ENCODE measurements at places on chromosomes 7 and 10. TPM values are rescaled to one million over a fixed set of nuclear protein-coding genes. Genes with fewer than 3 reads are reported as not detected.

The OR6B1 gene
- total RNA-seq, result not detected

The LMOD2 gene
- not detected for total RNA-seq

The CLEC5A gene
- total RNA-seq, result not detected

The FAM241B gene
- 13.0 TPM for total RNA-seq

The TFEC gene
- total RNA-seq, result not detected

The CTAGE6 gene
- total RNA-seq, result not detected

The PRTFDC1 gene
- total RNA-seq, result 12.3 TPM

The PRKAR2B gene
- total RNA-seq, result 2.9 TPM

The GRK5 gene
- total RNA-seq, result 5.3 TPM

GRCh38 chr7:101125989-101126650 is 784 bp upstream of the SERPINE1 start:
- H3K4me3 ChIP-seq, result no peak overlapping the region
- H3K36me3 ChIP-seq, result no peaks in the 10 kb centered on the region
- H3K4me1 ChIP-seq, result peaks cover 78% of the 10 kb centered on the region
- H3K27ac ChIP-seq, result peak overlapping the region; percentile 99
- DNase-seq, result peak; percentile 94
- no peaks in the 10 kb centered on the region for H3K27me3 ChIP-seq

DNA sequence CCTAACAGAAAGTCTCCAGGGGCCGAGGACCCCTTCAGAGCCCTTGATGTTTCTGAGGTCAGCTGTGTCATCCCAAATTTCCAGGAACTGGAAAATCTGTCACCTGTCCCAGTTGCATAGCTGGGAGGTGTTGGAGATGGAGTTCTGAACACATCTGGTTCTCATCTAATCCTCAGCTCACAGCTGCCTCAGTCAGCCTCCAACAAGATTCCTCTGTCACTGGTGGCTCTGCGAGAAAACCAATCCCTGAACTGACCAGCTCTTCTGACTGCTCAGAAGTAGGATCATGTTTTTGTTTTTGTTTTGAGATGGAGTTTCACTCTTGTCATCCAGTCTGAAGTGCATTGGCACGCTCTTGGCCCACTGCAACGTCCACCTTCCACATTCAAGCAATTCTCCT is 37.6 kb upstream of the MYL10 start:
- H3K4me1 ChIP-seq, result no peaks in the 10 kb centered on the region
- no peak overlapping the region for H3K27ac ChIP-seq
- no peak for DNase-seq
- no peaks in the 10 kb centered on the region for H3K36me3 ChIP-seq

DNA sequence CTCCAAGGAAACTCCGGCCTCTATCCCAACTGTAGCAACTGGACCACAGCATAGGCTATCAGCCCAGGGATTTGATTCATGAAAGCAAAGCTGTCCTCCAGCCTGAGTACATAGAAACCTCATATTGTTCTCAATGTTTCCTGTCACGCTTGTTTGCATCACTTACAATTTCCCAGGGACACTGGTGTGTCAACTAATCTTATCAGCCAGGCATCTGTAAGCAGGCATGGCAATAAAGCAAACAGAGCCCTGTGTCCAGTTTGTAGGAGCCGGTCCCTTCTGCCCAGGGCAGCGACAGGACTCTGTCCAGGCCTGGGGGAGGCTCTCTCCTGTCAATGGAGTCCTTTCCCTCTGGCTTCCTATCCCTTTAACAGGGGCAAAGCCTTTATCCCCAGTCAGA is 23.0 kb upstream of the CDHR3 start:
- no peaks in the 10 kb centered on the region for H3K36me3 ChIP-seq
- H3K27me3 ChIP-seq, result no peaks in the 10 kb centered on the region
- no peak for DNase-seq
- H3K4me3 ChIP-seq, result no peak overlapping the region
- no peaks in the 10 kb centered on the region for H3K4me1 ChIP-seq

- H3K27ac ChIP-seq, result no peak overlapping the region
- peaks cover 100% of the 10 kb centered on the region for H3K27me3 ChIP-seq
- no peak overlapping the region for H3K4me3 ChIP-seq
- no peak for DNase-seq
Measured at GRCh38 chr7:157573244-157573643, 236.4 kb downstream of the DNAJB6 start.

GRCh38 chr7:66207540-66207939 is 2.4 kb downstream of the TPST1 start:
- no peak for DNase-seq
- no peaks in the 10 kb centered on the region for H3K36me3 ChIP-seq
- no peaks in the 10 kb centered on the region for H3K27me3 ChIP-seq
- H3K4me3 ChIP-seq, result no peak overlapping the region
- peaks cover 5% of the 10 kb centered on the region for H3K4me1 ChIP-seq

GRCh38 chr7:55485501-55486191 is 86.7 kb downstream of the VOPP1 start:
- no peak for DNase-seq
- H3K4me3 ChIP-seq, result no peak overlapping the region
- H3K27me3 ChIP-seq, result no peaks in the 10 kb centered on the region

GRCh38 chr7:119177863-119178262 is 953.4 kb downstream of the ANKRD7 start:
- H3K27ac ChIP-seq, result no peak overlapping the region
- no peaks in the 10 kb centered on the region for H3K36me3 ChIP-seq
- no peak overlapping the region for H3K4me3 ChIP-seq
- H3K4me1 ChIP-seq, result no peaks in the 10 kb centered on the region
- no peak for DNase-seq
- H3K27me3 ChIP-seq, result no peaks in the 10 kb centered on the region

GRCh38 chr10:34124522-34125035 is 690.5 kb downstream of the PARD3 start:
- peak overlapping the region; percentile 23 for H3K4me3 ChIP-seq
- H3K4me1 ChIP-seq, result peaks cover 15% of the 10 kb centered on the region
- DNase-seq, result peak; percentile 80
- no peaks in the 10 kb centered on the region for H3K36me3 ChIP-seq
- H3K27me3 ChIP-seq, result no peaks in the 10 kb centered on the region

DNA sequence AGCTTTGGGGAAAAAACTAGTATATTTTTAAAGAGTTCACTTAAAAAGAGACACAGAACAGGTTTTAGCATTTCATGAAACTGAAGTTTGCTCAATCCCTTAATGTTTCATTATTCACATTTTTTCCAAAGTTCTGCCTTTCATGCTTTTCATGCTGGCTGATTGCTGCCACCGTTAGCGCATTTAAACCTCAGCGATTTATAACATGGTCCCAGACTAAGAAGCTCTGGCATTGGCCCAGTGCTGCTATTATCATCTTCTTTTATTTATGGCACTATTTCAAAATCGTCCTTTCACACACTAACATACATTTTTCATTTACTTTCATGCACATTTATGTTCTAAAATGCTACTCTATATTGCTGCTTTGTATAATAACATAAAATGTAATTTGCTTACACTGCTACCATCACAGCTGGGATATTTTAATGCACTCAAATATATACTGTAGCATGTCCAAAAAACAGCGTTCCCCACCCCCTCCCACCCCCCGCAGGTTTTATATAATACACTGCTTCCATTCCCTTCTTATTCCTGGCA is 141.9 kb downstream of the MPP7 start:
- H3K27ac ChIP-seq, result no peak overlapping the region
- DNase-seq, result no peak
- H3K4me1 ChIP-seq, result no peaks in the 10 kb centered on the region
- H3K27me3 ChIP-seq, result no peaks in the 10 kb centered on the region
- no peak overlapping the region for H3K4me3 ChIP-seq
- H3K36me3 ChIP-seq, result no peaks in the 10 kb centered on the region

- H3K27ac ChIP-seq, result peak overlapping the region; percentile 65
- H3K36me3 ChIP-seq, result no peaks in the 10 kb centered on the region
- no peaks in the 10 kb centered on the region for H3K27me3 ChIP-seq
- H3K4me3 ChIP-seq, result no peak overlapping the region
- DNase-seq, result peak; percentile 54
Measured at GRCh38 chr7:123191132-123191531, 8.6 kb downstream of the SLC13A1 start.

- peaks cover 37% of the 10 kb centered on the region for H3K4me1 ChIP-seq
- peak; percentile 73 for DNase-seq
- peak overlapping the region; percentile 68 for H3K27ac ChIP-seq
- H3K36me3 ChIP-seq, result no peaks in the 10 kb centered on the region
Measured at GRCh38 chr10:74293686-74294371, 142.8 kb downstream of the ADK start.

GRCh38 chr10:92846344-92846743 is 2.0 kb upstream of the EXOC6 start:
- H3K27me3 ChIP-seq, result no peaks in the 10 kb centered on the region
- H3K27ac ChIP-seq, result no peak overlapping the region
- H3K4me3 ChIP-seq, result no peak overlapping the region
- no peaks in the 10 kb centered on the region for H3K36me3 ChIP-seq
- DNase-seq, result no peak

GRCh38 chr7:19762631-19763030 is 10.8 kb downstream of the TMEM196 start:
- H3K4me1 ChIP-seq, result no peaks in the 10 kb centered on the region
- H3K27me3 ChIP-seq, result no peaks in the 10 kb centered on the region
- no peak for DNase-seq
- H3K27ac ChIP-seq, result no peak overlapping the region
- H3K36me3 ChIP-seq, result no peaks in the 10 kb centered on the region

- H3K27me3 ChIP-seq, result peaks cover 99% of the 10 kb centered on the region
- no peaks in the 10 kb centered on the region for H3K36me3 ChIP-seq
- no peak overlapping the region for H3K27ac ChIP-seq
- no peak overlapping the region for H3K4me3 ChIP-seq
Measured at GRCh38 chr7:387132-388022, 97.4 kb downstream of the FOXL3 start.

DNA sequence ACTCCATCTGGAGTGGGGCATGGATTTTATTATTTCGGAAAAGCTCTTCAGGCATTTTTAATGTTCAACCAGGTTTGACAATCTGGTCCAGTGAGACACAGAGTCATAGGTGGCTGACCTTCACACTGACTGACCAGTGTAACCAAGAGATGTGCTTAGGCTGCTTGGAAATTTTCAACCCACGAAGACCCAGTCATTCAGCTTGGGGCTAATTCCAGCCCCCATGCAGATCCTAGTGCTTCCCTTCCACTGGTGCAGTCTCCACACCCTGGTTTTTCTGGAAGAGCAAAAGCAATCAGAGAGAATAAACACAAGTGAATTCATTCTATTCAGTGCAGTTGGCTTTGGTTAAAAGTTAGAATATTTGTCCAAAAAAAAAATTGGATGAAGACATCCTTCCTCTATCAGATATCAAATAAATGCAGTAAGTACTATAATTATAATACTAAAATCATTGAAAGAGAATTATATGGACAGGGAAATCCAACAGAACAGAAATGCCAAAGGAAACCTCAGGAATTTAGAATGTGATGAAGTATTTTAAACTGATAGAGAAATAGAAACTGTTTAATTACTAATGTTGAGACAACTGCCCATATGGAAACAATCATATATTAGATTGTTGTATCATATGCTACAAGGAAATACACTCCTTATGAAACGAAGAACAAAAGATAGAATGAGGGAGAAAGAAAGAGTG is 178.0 kb downstream of the NPSR1 start:
- H3K27ac ChIP-seq, result no peak overlapping the region
- DNase-seq, result no peak
- peaks cover 26% of the 10 kb centered on the region for H3K4me1 ChIP-seq
- H3K27me3 ChIP-seq, result no peaks in the 10 kb centered on the region

DNA sequence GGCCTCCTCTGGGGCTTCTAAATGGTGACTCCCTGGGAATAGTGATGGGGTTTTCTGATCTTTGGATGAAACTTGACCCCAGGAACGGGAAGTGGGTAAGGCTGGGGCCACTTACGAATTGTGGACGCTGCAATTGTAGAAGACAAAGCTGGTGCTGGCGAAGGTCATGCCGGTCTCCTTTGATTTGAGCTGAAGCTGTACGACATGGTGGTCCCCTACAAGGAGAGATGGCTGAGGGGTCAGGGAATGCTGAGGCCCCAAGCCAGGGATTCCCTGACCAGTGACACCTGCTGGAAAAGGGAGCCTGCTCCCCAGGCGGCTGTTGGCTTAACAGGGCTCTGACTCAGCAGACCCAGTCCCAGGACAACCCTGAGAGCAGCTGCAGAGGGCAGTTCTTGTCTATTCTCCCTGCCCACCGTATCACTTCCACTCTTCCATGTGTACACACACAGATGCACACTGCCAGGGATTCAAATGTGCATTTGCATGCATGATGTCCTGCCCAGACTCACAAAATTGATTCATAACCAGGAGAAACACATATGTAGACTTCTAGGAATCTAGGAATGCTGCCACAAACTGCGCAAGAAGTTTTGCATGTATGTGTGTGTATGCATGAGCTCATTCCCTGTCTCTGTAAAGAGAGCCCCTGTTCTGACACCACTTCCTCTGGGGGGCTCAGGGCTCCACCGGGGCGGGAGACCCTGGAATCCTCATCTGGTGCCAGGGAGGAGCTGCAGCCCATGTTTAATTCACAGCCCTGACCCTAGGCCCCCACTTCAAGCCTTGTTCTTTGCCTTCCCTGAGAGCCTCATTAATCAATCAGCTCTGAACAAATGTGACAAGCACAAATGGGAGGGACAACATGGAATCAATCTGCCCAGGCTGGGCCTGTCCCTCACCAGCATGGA is 350.0 kb downstream of the PLXNA4 start:
- H3K27ac ChIP-seq, result no peak overlapping the region
- no peaks in the 10 kb centered on the region for H3K4me1 ChIP-seq
- H3K27me3 ChIP-seq, result peaks cover 95% of the 10 kb centered on the region
- H3K4me3 ChIP-seq, result no peak overlapping the region
- H3K36me3 ChIP-seq, result no peaks in the 10 kb centered on the region

DNA sequence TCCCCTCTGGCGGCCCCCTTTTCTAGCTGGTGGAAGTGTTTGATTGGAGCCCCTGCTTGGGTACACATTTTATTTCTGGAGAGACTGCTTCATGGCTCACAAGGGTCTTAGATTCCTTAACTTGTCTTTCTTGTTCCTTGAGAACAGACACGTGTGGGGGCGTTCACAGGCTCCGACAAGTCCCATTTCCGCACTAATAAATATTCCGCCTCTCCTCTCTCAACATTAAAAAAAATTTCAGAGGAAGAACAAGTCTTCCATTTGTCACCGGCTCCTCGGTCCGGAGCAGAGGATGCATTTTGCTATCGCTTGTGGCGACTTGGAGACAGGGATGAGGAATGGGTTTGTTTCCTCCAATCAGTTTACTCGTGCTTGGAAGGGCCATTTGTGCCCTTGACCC is 134.0 kb upstream of the PODXL start:
- DNase-seq, result no peak
- no peak overlapping the region for H3K4me3 ChIP-seq
- no peak overlapping the region for H3K27ac ChIP-seq
- no peaks in the 10 kb centered on the region for H3K36me3 ChIP-seq
- H3K4me1 ChIP-seq, result no peaks in the 10 kb centered on the region

DNA sequence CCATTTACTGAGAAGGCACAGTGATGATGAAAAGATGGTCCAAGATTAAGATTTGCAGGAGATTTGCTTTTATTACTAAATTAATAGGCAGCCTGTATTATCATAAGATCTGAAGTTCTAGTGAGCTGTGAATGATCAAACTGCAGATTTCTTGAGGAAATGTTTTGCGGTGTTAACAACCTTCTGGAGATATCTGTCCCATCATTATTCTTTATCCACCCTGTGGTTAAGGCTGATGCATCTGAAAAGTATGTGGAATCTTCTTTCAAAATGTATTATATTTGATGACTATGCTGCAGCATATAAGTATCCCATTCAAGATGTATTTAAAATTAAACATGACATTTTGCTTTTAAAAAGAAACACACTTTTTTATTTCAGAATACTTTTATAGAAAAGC is 150.3 kb downstream of the POLR1F start:
- H3K27ac ChIP-seq, result no peak overlapping the region
- no peak overlapping the region for H3K4me3 ChIP-seq
- peak; percentile 33 for DNase-seq
- H3K36me3 ChIP-seq, result no peaks in the 10 kb centered on the region
- no peaks in the 10 kb centered on the region for H3K4me1 ChIP-seq

All from PC-9 (cell line).